ENCODE measurements at places on chromosomes 2 and 18.
A peak's percentile ranks its signal among the peaks of the same experiment; 100 is the strongest.

- DNase-seq, result no peak
These were observed 306.7 kb upstream of the SALL3 start for GRCh38 chr18:78672862-78673446.

GRCh38 chr2:9752441-9753275 is 90.6 kb upstream of the TAF1B start:
- DNase-seq, result peak; percentile 85

GRCh38 chr2:2565671-2566070 is 234.6 kb upstream of the MYT1L start:
- DNase-seq, result no peak

DNA sequence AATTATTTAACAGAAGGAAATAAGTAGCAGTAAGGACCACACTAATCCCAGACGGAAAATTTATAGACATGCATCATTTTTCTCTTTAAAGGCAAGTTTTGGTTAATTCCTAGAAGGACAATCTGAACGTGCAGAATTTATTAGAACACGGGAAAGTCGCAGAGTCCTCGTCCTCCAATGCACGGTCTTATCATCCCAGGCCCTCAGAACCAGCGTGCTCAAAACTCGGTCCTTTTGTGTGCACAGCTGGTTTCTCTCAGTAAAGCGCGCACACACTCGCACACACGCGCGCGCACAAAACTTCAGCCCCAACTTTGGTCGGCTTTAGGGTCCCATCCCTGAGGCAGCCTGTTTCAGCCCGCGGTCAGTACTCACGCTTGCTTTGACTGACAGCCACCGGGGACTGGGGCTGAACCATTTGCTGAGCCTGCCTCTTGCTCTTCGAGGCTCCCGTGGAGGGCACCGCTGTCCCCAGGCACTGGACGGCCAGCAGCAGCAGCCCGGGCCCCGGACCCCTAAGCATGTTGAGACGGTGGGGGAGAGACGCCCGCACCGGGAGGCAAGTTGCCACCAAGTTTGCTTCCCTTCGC is 493 bp downstream of the FN1 start:
- DNase-seq, result no peak

DNA sequence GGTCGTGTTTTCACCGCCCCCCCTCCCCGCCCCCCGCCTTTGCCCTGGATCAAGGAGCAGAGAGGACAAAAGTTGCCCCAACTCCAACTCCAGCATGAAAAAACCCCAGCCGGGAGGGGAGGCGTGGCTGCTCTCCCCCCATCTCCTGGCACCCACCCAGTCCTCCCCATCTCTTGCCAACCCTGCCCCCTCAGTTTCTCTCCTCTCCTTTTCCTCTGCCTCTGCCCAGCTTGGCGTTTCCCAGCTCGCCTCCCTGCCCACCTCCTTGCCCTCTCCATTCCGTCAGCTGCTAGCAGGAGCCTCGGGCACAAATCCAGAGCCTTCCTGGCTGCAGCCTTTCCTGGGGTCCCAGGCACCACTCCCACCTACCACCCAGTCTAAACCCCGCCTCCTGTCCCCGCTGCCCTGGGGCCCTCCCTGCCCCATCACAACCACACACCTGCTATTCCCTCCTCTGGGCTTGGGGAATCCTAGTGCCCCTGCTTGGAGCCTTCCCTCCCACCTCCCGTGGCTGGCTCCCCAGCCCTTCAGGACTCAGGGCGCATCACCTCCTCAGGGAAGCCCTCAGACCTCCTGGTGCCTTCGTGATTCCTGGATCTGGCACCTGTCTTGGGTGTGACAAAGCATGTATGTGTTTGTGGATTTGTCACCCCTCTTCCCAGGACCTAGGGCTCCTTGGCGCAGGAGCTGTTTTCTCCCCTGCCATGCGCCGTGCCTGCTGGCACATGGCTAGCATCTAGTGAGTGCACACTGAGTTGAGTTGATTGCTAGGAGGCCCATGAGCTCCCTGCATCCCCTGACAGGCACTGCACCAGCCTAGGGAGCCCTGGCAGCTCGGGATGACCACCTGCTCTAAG is 209.1 kb downstream of the TFCP2L1 start:
- DNase-seq, result no peak

DNA sequence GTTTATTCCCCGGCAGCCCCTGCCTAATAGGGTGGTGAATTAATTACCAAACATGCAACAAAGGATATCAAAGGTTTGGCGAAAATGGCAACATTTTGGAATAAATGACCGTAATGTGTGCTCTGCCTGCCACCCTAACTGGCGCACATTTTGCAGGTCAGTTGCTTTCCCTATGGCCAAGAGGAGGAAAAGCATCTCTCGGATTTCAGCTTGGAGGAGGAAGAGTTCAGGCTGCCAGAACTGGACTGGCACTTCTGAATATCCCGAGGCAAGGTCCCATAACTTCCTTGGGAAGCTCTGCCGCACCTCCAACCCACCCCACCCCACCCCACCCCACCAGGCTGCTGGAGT is 37.1 kb downstream of the SLC25A52 start:
- no peak for DNase-seq

DNA sequence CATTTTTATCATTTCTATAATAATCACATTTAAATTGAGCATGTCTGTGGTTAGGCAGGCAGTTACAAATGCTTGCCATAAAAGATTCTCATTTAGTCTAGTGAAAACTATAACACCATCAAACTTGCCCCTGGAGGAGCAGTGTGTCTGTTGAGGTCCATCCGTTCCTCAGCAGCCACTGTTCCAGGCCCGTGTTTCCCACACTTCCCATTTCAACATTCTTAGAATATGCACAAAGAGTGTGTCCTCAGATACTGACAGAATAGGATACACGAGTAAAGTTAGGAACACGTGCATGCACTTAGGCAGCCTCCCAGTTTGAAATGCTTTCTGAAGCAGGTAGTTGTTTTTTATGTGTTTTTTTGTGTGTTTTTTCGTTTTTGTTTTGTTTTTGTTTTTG is 39.9 kb downstream of the NCK2 start:
- no peak for DNase-seq

- no peak for DNase-seq
These were observed 57.6 kb downstream of the MYOM1 start for GRCh38 chr18:3162181-3162580.

GRCh38 chr2:157596992-157597681 is 31.5 kb downstream of the ACVR1C start:
- DNase-seq, result peak; percentile 25

DNA sequence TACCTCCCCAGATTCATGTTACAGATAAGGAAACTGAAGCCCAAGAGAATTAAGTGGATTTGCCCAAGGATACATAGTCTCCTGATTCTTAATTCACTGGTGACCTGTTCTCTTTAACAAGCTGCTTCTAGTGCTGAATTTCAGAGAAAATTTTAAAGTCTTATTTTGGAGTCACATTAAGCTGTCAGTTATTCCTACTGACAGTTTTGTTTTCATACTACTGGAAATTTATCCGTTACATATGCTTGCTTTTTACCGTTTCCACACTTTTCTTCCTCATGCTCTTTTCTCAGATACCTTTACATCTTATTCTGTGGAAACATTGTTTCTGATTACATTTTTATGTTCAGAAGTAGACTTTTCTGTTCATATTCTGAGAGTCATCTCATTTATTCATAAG is 1.3 kb downstream of the MOB4 start:
- DNase-seq, result no peak

GRCh38 chr2:184834699-184835397 is 236.5 kb downstream of the ZNF804A start:
- no peak for DNase-seq

DNA sequence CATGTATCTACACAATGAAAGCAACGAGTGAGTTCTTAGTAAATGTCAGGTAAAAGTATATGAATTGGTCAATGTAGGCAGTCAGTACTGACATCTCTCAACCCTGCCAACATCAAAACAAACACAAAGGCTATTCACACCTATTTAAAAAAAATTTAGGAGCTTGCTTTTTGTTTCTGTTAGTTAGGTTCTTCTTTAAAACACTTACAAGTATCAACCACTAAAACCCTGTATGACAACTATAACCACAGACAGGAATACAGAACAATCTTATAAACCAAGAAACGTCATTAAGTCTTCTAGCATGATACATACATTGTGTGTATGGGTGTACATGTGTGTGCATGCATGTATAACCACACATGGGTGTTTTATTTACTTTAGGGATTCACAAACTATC is 131.0 kb downstream of the TCF4 start:
- DNase-seq, result no peak

- DNase-seq, result no peak
These were observed 202.7 kb upstream of the CCDC68 start for GRCh38 chr18:55161916-55162315.

DNA sequence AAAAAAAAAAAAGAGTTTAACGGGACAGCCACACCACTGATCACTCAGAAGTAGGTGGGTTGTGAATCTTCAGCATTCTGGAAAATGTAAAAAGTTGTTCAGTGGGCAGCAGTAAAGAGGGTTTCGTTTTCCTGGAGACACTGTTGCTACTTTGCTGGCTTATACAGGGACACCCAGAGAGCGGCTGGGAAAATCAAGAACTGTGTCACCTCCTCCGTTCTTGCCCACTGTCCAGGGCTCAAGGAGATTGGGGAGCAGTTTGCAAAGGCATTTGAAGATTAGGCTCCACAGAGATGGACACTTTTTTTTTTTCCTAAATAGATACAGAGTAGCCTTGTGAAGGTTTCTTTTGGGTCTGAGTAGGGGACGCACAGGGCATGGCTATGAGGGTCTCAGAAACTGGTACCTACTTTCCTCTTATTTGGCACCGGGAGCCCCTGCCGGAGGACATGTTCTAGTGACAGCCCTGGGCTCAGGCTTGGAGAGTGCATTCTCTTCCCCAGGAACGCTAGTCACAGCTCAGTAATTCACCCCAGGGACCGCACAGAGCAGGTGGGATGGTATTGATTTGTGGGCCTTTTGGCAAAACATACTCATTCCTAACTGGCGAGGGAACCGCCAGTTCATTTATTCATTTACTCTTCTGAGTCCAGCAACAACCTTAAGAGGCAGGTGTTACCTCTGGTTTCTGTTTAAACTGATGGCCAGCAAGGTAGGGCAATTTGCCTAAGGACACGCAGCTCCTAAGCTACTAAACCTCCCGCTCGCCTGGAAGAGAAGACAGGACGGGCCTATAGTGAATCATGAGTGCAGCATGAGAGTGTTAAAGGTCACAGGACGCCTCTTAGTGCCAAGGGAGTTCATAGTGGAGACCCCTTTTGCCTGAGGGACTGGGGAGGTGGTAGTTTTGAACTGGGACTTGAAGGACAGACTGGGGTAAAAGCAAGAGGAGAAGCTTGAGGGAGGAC is 53.1 kb downstream of the HPCAL1 start:
- DNase-seq, result no peak
